Mesothelial cell of epicardium (in vitro differentiated cells): ENCODE measurements at places on chromosomes 3 and 15.

GRCh38 chr3:40324621-40325020 is 15.1 kb downstream of the EIF1B start:
- H3K27ac ChIP-seq = no peak overlapping the region
- no peak for DNase-seq
- no peak overlapping the region for H3K4me3 ChIP-seq
- peaks cover 5% of the 10 kb centered on the region for H3K4me1 ChIP-seq
- H3K27me3 ChIP-seq = peaks cover 2% of the 10 kb centered on the region

DNA sequence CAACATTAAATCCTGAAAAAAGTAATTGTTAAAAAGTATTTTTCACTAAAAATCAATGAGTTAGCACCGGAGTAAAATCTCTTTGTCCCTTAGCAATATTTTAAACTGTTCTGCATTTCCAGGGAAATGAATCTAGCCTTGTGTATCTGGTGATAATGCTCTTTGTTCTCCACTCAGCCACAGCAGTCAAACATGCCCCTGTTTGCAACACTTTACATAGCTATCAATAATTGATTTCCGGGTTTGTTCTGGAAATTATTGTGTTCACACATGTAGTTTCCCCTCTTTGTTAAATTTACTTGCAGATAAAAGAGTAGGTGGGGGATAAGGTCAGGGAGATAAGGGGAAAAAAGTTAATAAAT is 3.6 kb upstream of the A4GNT start:
- no peak for DNase-seq
- H3K4me3 ChIP-seq = no peak overlapping the region
- H3K27ac ChIP-seq = no peak overlapping the region
- H3K36me3 ChIP-seq = no peaks in the 10 kb centered on the region
- peaks cover 5% of the 10 kb centered on the region for H3K4me1 ChIP-seq

DNA sequence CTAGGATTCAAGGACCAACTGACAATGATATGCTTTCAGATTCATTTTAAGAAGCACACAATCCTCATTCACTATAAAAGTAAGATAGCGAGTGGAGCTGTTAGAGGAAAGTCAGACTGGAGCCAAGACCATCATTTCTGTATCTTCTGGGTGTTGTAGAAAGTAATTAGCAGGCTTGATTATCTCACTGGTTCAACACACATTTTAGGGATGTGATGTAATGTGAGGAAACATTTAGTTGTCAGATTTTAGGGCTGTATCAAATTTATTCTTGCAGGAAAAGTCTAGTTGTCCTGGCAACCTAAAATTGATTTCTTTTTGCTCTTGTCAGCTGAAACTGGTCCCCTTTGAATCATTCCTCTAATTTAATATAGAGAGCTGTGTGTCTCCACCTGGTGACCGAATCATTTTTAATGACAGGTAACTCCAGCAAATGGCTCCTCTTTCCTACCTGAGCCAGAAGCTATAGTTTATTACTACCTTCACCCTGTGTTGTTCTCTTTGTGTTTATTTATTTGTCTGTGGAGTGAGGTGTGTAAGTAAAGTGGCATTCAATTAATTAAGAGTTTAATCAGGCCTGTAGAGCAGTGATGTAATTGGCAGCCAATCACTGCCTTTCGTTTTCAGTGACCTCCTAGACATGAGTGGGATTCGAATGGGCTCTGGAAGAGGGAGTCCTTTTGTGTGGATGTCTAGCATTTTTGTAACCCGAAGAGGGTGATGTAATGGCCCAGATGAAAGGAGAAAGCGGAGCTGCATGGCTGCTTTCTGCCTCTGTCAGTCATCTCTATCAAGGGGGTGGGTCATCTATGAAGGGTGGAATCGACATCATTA is 125.8 kb downstream of the LPP start:
- H3K4me1 ChIP-seq = peaks cover 33% of the 10 kb centered on the region
- peak overlapping the region; percentile 81 for H3K27ac ChIP-seq
- DNase-seq = no peak
- H3K27me3 ChIP-seq = no peaks in the 10 kb centered on the region
- H3K4me3 ChIP-seq = no peak overlapping the region

DNA sequence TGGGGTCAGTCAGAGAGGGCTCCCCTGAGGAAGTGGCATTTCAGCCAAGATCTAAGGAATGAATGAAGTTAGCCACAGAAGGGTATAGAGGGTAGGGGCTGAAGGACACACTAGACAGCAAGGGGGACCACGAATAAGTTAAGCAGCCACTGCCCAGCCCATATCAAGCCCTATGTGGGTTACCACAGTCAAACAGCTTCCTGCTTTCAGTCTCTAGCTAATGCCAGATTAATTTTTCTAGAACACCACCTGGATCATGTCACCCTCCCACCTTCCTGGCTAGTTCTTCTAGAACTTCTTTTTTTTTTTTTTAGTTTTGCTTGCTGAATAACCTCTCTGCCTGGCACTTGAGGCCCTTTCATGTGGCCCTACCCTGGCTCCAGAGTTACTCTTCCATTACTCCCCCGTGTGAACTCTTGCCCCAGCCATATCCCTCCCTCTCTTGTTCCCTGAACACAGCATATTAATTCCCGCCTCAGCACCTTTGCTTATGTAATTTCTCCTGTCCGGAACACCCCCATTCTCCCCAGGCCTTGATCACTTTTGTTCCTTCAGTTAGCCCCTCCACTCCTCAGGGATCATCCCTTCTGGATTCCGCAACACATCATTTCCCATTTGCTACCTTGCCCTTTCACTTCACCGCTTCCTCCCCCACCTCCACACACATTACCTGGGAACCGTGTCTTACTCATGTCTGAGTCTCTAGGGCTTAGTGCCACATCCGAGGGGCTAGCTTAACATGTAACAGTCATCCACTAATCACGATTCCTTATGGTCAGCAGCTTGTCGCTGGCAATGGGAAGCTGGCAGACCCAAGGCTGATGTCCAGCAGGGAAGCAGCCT is 20.6 kb upstream of the BNC1 start:
- H3K4me3 ChIP-seq = no peak overlapping the region
- H3K27ac ChIP-seq = peak overlapping the region; percentile 94
- H3K4me1 ChIP-seq = peaks cover 55% of the 10 kb centered on the region
- peaks cover 8% of the 10 kb centered on the region for H3K36me3 ChIP-seq
- no peaks in the 10 kb centered on the region for H3K27me3 ChIP-seq

DNA sequence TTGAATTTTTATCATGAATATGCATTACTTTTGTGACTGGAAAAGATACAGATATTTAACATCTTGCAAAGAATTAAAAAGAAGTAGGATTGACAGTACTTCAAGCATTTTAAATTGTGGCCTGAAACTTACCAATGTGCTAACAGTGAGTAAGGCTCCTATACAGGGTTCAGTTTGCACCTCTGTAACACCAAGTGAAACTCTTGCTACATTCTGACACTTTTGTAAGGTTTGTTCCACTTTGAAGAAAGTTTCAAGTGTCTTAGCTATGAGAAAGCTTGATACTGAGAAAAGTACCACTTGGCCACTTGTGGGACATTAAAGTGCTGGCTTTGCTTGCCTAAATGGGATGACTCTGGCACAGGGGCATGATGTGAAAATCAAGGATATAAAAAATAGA is 289.2 kb downstream of the CTNNB1 start:
- no peak for DNase-seq
- no peak overlapping the region for H3K27ac ChIP-seq
- H3K27me3 ChIP-seq = no peaks in the 10 kb centered on the region
- H3K4me1 ChIP-seq = no peaks in the 10 kb centered on the region

- no peaks in the 10 kb centered on the region for H3K4me1 ChIP-seq
- H3K27ac ChIP-seq = no peak overlapping the region
- H3K36me3 ChIP-seq = peaks cover 4% of the 10 kb centered on the region
- no peaks in the 10 kb centered on the region for H3K27me3 ChIP-seq
- no peak overlapping the region for H3K4me3 ChIP-seq
Observed at GRCh38 chr3:58369876-58370275, 37.2 kb downstream of the PXK start.

DNA sequence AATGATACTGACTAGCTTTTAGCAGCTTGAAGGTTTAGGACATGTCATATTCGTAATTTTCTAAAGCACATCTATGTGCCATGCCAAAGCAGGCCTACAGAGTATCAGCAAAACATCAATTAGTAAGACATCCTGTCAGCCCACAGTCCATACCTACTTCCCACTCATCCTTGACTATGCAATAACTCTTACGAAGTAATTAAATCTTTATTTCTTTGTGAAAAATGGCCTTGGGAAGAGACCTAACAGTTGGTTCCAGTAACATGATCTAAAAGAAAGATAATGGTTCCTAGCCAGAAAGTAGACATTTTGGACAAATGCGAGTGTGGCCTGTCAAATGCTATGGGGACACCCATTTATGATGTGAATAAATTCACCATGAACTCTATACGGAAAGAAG is 172.6 kb upstream of the TNIK start:
- DNase-seq = no peak
- H3K4me3 ChIP-seq = no peak overlapping the region
- H3K27me3 ChIP-seq = no peaks in the 10 kb centered on the region
- H3K4me1 ChIP-seq = no peaks in the 10 kb centered on the region
- H3K27ac ChIP-seq = no peak overlapping the region

GRCh38 chr3:104911376-104911775 is 455.3 kb upstream of the ALCAM start:
- no peak for DNase-seq
- H3K4me1 ChIP-seq = peaks cover 10% of the 10 kb centered on the region
- peaks cover 3% of the 10 kb centered on the region for H3K36me3 ChIP-seq
- H3K27ac ChIP-seq = no peak overlapping the region
- H3K4me3 ChIP-seq = no peak overlapping the region

DNA sequence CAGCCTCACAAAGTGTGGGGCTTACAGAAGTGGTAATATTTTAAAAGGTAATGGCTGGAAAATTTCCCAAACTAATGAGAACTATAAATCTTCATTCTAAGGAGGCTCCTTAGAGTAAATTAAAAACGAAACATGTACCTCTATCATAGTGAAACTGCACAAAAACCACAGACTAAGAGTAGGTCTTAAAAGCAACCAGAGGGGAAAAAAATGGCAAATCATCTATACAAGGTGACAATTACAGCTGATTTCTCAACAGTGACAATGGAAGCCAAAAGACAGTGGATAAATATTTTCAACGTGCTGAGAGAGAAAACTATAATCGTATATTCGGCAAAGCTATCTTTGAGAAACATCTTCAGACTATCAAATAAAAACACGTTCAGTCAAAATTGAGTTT is 20.6 kb downstream of the HEG1 start:
- H3K4me1 ChIP-seq = peaks cover 22% of the 10 kb centered on the region
- no peak for DNase-seq
- H3K27ac ChIP-seq = no peak overlapping the region
- no peaks in the 10 kb centered on the region for H3K27me3 ChIP-seq

DNA sequence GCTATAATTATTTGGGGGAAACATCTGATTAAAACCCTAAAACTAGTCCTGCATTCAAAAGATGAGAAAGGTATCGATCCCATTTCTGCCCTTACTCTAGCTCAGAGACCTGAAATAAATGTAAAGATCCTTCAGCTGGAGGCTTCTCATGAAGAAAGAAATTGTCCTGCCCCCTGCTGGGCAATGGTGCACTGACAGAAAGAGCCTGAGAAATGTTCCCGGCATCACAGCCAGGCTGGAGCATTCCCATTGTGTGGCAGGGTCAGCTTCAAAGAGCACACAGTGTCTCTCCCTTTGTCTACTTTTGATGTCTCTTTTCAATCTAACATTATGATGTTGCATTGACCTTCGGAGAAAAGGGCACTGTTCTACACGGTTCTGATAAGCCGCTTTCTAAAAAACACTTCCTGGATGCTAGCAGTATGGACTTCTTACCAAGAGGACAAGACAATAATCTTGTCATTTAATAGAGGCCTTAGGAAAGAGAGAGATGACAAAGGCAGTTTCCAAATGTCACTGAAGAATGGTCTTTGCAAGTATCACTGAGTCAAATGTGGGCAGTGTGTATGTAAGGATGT is 287.5 kb downstream of the MAGI1 start:
- no peak overlapping the region for H3K4me3 ChIP-seq
- peak; percentile 59 for DNase-seq
- no peaks in the 10 kb centered on the region for H3K36me3 ChIP-seq
- peaks cover 19% of the 10 kb centered on the region for H3K4me1 ChIP-seq
- H3K27ac ChIP-seq = no peak overlapping the region
- no peaks in the 10 kb centered on the region for H3K27me3 ChIP-seq

- H3K36me3 ChIP-seq = no peaks in the 10 kb centered on the region
- no peak overlapping the region for H3K27ac ChIP-seq
- no peaks in the 10 kb centered on the region for H3K27me3 ChIP-seq
Observed at GRCh38 chr3:159821736-159822135, 166.9 kb upstream of the IL12A start.

- DNase-seq = no peak
- H3K4me1 ChIP-seq = peaks cover 20% of the 10 kb centered on the region
- no peak overlapping the region for H3K4me3 ChIP-seq
- no peak overlapping the region for H3K27ac ChIP-seq
Observed at GRCh38 chr3:46868287-46868686, 5.0 kb upstream of the MYL3 start.

- H3K4me1 ChIP-seq = peaks cover 18% of the 10 kb centered on the region
- H3K27ac ChIP-seq = no peak overlapping the region
- H3K4me3 ChIP-seq = no peak overlapping the region
- DNase-seq = no peak
- H3K36me3 ChIP-seq = no peaks in the 10 kb centered on the region
- H3K27me3 ChIP-seq = no peaks in the 10 kb centered on the region
Observed at GRCh38 chr15:40451527-40452158, 10.9 kb downstream of the BAHD1 start.

GRCh38 chr3:63960048-63960711 is 48.0 kb upstream of the SCAANT1 start:
- no peaks in the 10 kb centered on the region for H3K27me3 ChIP-seq
- H3K4me1 ChIP-seq = peaks cover 32% of the 10 kb centered on the region
- no peak for DNase-seq

- peaks cover 3% of the 10 kb centered on the region for H3K36me3 ChIP-seq
- no peak for DNase-seq
- no peak overlapping the region for H3K4me3 ChIP-seq
- H3K27me3 ChIP-seq = no peaks in the 10 kb centered on the region
- peaks cover 38% of the 10 kb centered on the region for H3K4me1 ChIP-seq
- peak overlapping the region; percentile 79 for H3K27ac ChIP-seq
Observed at GRCh38 chr3:71146673-71147072, 436.9 kb downstream of the FOXP1 start.

DNA sequence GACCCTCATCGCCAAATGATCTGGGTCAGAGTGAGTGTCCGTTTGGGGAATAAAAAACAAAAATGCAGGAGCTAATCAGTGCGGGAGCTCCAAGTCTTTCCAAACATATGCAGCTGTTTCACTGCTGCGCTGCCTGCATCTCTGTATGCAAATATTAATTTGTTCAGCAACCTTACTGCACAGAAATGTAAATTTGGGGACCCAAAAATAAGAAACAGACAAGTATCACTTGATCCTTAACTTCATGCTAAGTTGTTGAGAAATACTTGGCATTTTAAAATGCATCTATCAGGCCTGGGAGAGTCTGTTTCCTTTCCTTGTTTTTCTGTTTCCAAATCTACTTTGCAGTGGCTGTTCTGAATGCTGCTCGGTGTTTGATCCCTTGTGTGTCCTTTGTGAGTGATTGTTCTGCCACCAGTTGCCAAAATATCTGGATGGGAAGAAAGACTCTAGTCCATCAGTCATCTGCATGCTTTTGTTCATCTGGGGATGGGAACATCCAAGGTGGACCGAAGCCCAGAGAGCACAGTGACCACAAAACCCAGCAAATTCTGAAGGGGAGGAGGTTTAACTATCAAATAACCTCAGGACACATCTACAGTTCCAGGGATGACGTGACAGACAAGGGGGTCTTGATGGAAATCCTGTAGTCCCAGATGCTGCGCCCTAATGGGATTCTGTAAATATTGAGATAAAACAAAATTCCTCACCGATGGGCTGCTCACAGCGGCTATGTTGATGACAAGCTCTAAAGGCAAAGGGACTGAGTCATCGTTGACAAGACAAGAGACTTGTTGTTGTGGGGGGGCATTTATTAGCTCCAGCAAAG is 199.5 kb upstream of the WNT5A start:
- no peak overlapping the region for H3K4me3 ChIP-seq
- DNase-seq = no peak
- peaks cover 18% of the 10 kb centered on the region for H3K4me1 ChIP-seq
- peaks cover 62% of the 10 kb centered on the region for H3K27me3 ChIP-seq

GRCh38 chr3:112980080-112980479 is 5.2 kb upstream of the CD200R1 start:
- no peaks in the 10 kb centered on the region for H3K36me3 ChIP-seq
- H3K4me3 ChIP-seq = no peak overlapping the region
- no peak for DNase-seq
